ENCODE measurements at places on chromosomes 7 and 10. TPM values are rescaled to one million over a fixed set of nuclear protein-coding genes. Genes with fewer than 3 reads are reported as not detected.

GRCh38 chr7:68783684-68784083, 814.6 kb upstream of the AUTS2 start:
- H3K36me3 ChIP-seq: no peaks in the 10 kb centered on the region
- H3K4me3 ChIP-seq: no peak overlapping the region
- H3K27ac ChIP-seq: no peak overlapping the region

- DNase-seq: no peak
- H3K27me3 ChIP-seq: no peaks in the 10 kb centered on the region
- H3K4me3 ChIP-seq: no peak overlapping the region
- H3K36me3 ChIP-seq: no peaks in the 10 kb centered on the region
- no peak overlapping the region for H3K27ac ChIP-seq
Measured at GRCh38 chr7:115024276-115024675, 102.4 kb downstream of the MDFIC start.

GRCh38 chr7:66181329-66181728, 23.8 kb upstream of the TPST1 start:
- no peak for DNase-seq
- H3K36me3 ChIP-seq: no peaks in the 10 kb centered on the region
- H3K27me3 ChIP-seq: no peaks in the 10 kb centered on the region
- H3K4me1 ChIP-seq: no peaks in the 10 kb centered on the region
- H3K27ac ChIP-seq: no peak overlapping the region
- H3K4me3 ChIP-seq: no peak overlapping the region

DNA sequence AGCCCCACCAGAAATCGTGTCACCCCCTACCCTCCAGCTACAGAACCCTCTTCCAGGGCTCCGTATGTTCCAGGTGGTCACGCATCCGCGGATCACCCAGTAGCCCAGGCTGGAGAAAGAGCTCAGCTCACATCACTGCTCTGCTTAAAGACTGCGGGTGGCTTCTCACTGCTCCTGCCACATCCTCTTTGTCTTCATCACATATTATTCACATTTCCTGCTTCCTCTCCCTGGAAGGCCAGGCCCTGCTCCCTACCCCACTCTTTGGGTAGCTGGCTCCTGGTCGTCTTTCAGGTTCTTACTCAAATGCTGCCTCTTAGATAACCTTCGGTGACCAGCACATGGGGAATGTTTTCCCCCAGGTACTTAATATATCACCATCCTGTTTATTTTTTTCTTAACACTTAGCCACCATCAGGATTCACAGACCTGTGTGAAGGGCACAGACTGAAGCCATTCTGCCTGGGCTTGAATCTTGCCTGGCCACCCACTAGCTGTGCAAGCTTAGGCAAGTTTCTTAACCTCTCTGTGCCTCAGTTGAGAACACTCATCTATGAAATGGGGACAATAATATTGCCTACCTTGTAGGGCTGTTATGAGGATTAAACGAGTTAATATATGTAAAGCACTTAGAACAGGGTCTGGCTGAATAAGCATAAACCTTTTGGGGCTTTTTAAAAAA, 307.8 kb downstream of the PRPF18 start:
- H3K4me3 ChIP-seq: no peak overlapping the region
- H3K27me3 ChIP-seq: no peaks in the 10 kb centered on the region
- H3K4me1 ChIP-seq: peaks cover 5% of the 10 kb centered on the region
- no peak for DNase-seq

GRCh38 chr10:132450466-132450824, 53.4 kb downstream of the PWWP2B start:
- no peaks in the 10 kb centered on the region for H3K36me3 ChIP-seq
- peaks cover 25% of the 10 kb centered on the region for H3K4me1 ChIP-seq
- H3K4me3 ChIP-seq: no peak overlapping the region
- H3K27ac ChIP-seq: no peak overlapping the region
- DNase-seq: no peak

- peak overlapping the region; percentile 96 for H3K27ac ChIP-seq
- H3K27me3 ChIP-seq: no peaks in the 10 kb centered on the region
- no peaks in the 10 kb centered on the region for H3K36me3 ChIP-seq
- DNase-seq: no peak
- H3K4me3 ChIP-seq: peak overlapping the region; percentile 17
Measured at GRCh38 chr7:137975221-137975620, 26.7 kb downstream of the CREB3L2 start.

- no peaks in the 10 kb centered on the region for H3K27me3 ChIP-seq
- H3K27ac ChIP-seq: peak overlapping the region; percentile 30
- H3K36me3 ChIP-seq: no peaks in the 10 kb centered on the region
- DNase-seq: no peak
- peak overlapping the region; percentile 69 for H3K4me3 ChIP-seq
Measured at GRCh38 chr7:150569245-150569955, 2.2 kb downstream of the GIMAP4 start.

GRCh38 chr10:61779950-61780659, 117.4 kb downstream of the CABCOCO1 start:
- no peaks in the 10 kb centered on the region for H3K27me3 ChIP-seq
- no peaks in the 10 kb centered on the region for H3K4me1 ChIP-seq
- H3K36me3 ChIP-seq: no peaks in the 10 kb centered on the region
- H3K27ac ChIP-seq: no peak overlapping the region

GRCh38 chr10:88108115-88108610, 244.7 kb downstream of the PTEN start:
- no peak overlapping the region for H3K4me3 ChIP-seq
- no peak for DNase-seq
- no peaks in the 10 kb centered on the region for H3K36me3 ChIP-seq
- H3K4me1 ChIP-seq: peaks cover 3% of the 10 kb centered on the region
- H3K27me3 ChIP-seq: no peaks in the 10 kb centered on the region

- no peaks in the 10 kb centered on the region for H3K36me3 ChIP-seq
- no peak overlapping the region for H3K27ac ChIP-seq
- peaks cover 23% of the 10 kb centered on the region for H3K4me1 ChIP-seq
- DNase-seq: no peak
Measured at GRCh38 chr10:43903451-43903850, 254.8 kb upstream of the ZNF32 start.

GRCh38 chr7:43658718-43659548, 70.4 kb downstream of the COA1 start:
- no peak for DNase-seq
- peak overlapping the region; percentile 51 for H3K27ac ChIP-seq
- no peaks in the 10 kb centered on the region for H3K36me3 ChIP-seq
- no peak overlapping the region for H3K4me3 ChIP-seq
- H3K27me3 ChIP-seq: no peaks in the 10 kb centered on the region
- peaks cover 28% of the 10 kb centered on the region for H3K4me1 ChIP-seq

- H3K27me3 ChIP-seq: no peaks in the 10 kb centered on the region
- no peak overlapping the region for H3K4me3 ChIP-seq
- no peak overlapping the region for H3K27ac ChIP-seq
- H3K4me1 ChIP-seq: no peaks in the 10 kb centered on the region
Measured at GRCh38 chr10:7243873-7244272, 167.0 kb downstream of the SFMBT2 start.

DNA sequence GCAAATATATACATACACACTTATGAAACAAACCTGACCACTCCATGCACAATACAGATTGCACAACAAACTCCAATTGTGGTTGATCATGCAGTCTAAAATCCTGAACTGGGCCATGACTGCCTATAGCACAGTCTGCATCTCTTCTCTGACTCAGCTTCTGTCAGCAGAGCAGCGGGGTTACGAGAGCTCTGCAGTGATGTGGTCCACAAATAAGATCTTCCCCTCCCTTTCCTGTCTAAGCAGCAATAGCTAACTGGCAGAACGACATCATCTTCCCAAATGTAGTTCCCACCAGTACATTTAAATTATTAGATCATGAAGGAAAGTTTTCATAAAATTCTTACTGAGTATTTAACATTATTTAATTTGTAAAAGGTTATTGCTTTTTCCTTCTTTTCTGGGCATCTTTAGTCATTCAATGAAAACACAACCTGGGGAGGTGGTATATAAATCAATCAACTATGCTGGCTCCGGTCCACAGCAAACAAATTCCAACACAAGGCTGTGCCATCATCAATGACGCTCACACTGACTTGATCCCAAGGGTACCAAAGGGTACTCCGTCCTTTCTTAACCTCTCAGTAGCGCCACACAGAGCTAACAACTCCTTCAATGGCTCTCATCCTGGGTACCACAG, 17.1 kb downstream of the ARHGAP21 start:
- H3K36me3 ChIP-seq: no peaks in the 10 kb centered on the region
- H3K27me3 ChIP-seq: no peaks in the 10 kb centered on the region
- H3K4me3 ChIP-seq: no peak overlapping the region
- DNase-seq: no peak

Gene HOXA6
- not detected for total RNA-seq

Gene ABCB1
- total RNA-seq: 10.6 TPM

Gene CH25H
- 2.7 TPM for total RNA-seq

Gene PDZD7
- 1.1 TPM for total RNA-seq

Gene UTF1
- total RNA-seq: not detected

Gene ABCC2
- 1.2 TPM for total RNA-seq

Gene IFIT2
- 5.9 TPM for total RNA-seq

Gene FGFBP3
- 0.81 TPM for total RNA-seq

Measured in thoracic aorta (tissue), 2 donors.